ENCODE measurements at places on chromosomes 5 and 9.
A peak's percentile ranks its signal among the peaks of the same experiment; 100 is the strongest.

- no peak for DNase-seq
Observed at GRCh38 chr5:175465282-175465681, 13.1 kb upstream of the SFXN1 start.

- no peak for DNase-seq
Observed at GRCh38 chr5:96453394-96453793, 20.3 kb upstream of the PCSK1 start.

GRCh38 chr9:7782400-7783120 is 17.0 kb downstream of the DMAC1 start:
- no peak for DNase-seq

DNA sequence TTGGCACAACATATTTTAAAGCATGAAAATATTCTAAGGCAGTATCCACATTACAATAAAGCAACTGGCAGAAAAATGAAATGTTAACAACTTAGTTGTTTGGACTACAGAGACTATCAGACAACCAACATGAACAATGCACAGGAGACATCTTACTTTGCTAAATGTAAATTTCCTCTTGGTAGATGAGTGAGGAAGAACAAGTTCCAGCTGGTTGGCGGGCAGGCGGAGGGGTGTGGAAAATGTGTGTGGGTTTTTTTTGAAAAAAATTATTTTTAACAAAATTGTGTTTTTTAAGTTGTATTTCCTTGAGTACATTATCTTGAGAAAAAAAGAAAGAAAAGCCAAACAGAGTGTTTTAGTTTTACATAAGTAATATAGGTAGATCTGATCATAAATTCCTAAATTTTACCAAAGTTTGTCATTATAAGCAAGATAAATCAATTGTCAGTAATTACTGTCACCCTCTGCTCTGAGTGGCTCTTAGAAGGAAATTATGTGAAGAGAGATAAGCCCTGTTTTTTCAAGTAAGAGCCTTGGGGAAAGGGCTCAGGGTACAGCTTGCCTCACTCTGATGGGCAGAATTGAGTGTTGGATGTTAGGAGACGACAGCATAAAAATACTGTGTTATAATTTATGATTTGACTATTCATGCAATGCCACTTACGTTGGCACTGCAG is 42.5 kb downstream of the TMEM167A start:
- peak; percentile 75 for DNase-seq

- DNase-seq: no peak
Observed at GRCh38 chr9:20398536-20399338, 223.6 kb downstream of the MLLT3 start.

GRCh38 chr9:124220946-124221451 is 36.8 kb upstream of the NEK6 start:
- no peak for DNase-seq

DNA sequence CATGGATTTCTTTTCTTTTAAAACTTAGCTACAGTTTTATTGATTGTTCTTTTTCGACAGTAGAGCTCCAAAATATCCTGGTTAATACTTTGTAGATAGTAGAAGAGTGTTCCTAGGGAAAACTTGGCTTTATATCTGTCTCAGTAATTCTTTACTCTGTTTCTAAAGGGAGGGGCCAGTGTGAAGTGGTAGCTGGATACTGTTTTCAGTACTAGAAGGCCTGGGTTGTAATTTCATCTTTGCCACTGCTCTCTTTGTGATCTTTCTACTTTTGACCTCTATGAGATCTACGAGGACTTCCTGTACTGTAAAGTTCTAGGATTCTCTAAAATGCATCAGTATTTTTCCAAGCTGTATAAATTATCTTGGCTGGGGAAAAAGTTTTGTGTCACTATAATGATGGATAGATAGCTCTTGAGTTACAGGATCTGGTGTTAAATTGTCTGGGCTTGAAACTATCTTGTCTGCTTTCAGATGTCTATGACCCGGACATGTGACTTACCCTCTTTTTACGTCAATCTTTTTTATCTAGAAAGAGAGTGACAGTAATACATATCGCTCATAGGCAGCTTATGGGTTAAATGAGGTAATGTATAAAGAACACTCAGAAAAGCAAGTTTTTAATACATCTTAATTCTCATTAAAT is 53.6 kb downstream of the PRR16 start:
- no peak for DNase-seq

GRCh38 chr5:150001660-150002486 is 1.3 kb downstream of the HMGXB3 start:
- no peak for DNase-seq

DNA sequence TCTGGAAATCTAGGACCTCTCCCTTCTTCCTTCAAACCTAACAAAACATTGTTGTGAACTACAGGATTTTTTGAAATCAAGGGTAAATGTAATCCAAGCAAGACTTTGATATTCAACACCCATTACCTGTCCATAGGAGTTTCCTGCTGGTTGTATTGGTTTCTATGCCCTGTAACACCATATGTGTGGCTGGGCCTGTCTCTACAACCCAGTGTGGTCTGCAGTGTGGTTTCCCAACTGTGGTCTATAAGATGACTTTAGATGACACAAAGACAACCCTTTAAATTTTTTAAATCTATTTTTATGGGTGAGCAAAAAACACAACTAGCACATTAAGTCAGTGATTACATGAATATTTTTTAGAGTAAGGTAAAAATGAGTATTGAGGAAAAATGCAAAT is 93.1 kb downstream of the SMIM15 start:
- no peak for DNase-seq

GRCh38 chr5:40988746-40989510 is 79.6 kb downstream of the C7 start:
- no peak for DNase-seq

DNA sequence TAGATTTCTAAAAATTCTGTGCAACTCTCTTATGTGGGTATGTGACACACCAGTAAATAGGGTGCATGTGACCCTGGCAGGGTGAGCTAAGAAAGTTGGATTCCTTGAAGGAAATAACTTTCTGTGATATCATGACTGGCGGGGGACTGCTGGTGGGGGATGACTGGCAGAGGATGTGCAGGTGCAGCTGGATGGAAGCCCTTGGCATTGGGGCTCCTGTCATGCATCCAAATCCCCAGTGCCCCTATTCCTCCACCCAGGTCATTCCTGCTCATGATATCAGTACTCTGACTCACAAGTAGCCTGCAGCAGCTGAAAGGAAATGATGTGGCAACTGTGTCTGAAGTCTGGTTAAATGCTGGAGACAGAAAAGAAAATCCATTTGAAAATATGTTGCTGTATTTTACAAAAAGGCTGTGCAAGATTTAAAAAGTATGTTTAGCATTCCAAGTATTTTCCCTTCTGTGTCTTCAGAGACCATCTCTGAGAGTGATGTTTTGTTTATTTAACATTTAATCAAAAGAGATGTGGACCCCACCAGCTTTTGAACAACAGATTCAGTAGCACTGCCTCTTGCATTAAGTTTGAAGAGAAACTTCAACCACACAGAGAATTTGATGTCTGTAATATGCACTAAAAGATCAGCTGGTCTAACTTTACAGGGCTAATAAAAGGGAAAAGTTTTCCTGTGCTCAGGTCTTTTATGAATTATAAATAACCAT is 17.9 kb upstream of the ZSWIM6 start:
- no peak for DNase-seq

DNA sequence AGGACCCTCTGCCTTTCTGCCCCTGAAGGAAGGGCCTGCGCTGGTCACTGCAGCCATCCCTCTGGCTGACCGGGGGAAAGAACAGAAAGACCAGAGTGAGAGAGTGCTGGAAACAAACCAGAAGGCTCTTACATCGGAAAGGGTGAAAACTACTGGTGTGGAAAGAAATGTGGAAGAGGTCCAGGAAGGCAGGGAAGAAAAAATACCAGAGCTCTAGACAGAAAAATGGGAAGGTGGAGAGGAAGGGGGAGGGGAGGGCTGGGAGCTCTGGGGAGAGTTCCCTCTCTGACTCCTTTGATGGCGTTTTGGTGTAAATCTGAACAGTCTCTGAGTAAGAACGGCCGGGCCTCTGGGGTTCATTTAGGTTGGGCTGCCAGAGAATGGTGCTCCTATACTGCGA is 47.7 kb downstream of the COL23A1 start:
- no peak for DNase-seq

- no peak for DNase-seq
Observed at GRCh38 chr5:59079622-59080620, 497.0 kb downstream of the RAB3C start.

- DNase-seq: no peak
Observed at GRCh38 chr9:111949919-111950318, 53.3 kb downstream of the UGCG start.

DNA sequence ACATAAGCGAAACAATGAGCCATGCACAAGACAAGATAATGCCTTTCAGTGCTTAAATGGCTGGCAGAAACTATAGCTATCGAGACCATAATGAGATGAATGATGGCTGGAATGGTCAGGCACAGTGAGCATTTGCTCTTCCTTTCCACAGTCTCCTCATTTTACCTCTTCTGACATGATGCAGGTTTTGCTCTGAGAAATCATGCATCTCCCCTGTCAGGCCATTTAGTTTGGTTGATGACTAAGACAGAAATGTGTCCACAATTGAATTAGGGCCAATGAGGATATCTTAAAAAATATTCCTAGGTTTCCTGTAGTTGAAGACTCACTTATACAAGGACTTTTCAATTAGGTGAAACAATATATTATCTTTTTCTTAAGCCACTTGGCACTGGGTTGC is 475.1 kb downstream of the TMEM232 start:
- no peak for DNase-seq

GRCh38 chr5:27158171-27158570 is 119.8 kb upstream of the CDH9 start:
- DNase-seq: no peak

GRCh38 chr5:130078661-130079060 is 174.4 kb downstream of the CHSY3 start:
- DNase-seq: no peak

DNA sequence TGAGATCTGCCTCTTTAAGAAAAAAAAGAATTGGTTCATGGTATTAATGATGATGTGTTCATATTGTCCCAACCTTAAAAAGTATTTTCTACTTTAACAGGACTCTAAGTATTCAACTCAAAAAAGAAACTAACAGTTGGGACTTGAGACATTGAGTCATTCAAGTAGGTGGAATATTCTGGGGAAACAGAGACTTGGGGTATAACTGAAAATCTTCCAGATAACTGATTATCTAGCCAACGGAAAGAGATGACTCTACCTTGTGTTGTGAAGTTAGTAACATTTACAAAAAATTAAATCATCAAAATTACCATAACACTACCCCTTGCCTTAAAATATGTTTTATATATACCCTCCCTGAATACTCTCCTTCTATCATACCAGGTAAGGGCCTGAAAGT is 19.1 kb downstream of the OXCT1 start:
- no peak for DNase-seq

GRCh38 chr9:120336753-120337090 is 243.2 kb downstream of the CDK5RAP2 start:
- DNase-seq: no peak

- DNase-seq: no peak
Observed at GRCh38 chr9:132586830-132587591, 4.6 kb downstream of the BARHL1 start.

GRCh38 chr9:129176701-129177442 is 1.2 kb downstream of the IER5L start:
- DNase-seq: no peak

- DNase-seq: no peak
Observed at GRCh38 chr5:158569534-158569933, 530.2 kb downstream of the EBF1 start.

- DNase-seq: no peak
Observed at GRCh38 chr9:17130291-17130690, 4.5 kb upstream of the CNTLN start.

DNA sequence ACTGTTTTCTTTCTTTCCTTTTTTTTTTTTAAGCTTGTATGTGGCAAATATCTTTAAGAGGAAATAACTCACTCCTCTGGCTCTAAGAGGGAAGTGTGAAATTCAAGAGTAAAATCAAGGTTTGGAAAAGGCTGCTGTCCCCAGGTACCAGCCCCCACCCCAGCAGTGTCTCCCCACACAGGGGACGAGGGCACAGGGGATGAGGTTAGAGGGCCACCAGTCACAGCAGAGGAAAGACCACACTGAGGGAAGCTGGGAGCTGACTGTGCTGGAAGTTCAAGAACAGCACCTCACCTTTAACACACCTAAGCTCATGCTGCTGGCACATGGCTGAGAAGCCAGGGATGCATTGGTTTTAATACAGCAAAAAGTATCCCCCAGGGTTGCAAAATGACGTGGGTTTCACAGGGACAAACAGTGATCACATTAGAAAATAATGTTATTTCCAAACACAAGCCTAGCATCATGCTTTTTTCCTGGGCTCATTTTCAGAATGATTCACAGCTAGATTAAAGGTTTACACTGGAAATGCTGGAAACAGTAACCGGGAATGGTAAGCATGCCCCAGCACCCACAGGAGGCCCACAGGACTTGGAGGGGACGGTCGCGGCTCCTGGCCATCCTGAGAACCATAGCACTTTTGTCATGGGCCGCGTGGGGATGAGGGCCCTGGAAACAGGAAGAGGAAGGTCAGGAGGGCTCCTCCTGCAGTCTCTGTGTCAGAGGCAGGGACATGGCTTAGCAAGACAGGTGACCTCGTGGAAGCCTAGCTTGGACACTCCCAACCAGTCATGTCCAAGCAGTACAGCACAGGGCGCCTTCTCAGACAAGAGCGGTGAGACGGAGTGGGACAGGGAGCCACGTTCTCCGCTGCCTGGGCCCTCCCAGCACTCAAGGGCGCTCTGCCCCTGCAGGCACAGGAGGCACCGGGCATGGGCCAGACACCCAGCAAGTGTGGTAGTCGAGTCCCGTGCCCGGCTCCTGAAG is 6.9 kb downstream of the LPCAT1 start:
- DNase-seq: no peak

DNA sequence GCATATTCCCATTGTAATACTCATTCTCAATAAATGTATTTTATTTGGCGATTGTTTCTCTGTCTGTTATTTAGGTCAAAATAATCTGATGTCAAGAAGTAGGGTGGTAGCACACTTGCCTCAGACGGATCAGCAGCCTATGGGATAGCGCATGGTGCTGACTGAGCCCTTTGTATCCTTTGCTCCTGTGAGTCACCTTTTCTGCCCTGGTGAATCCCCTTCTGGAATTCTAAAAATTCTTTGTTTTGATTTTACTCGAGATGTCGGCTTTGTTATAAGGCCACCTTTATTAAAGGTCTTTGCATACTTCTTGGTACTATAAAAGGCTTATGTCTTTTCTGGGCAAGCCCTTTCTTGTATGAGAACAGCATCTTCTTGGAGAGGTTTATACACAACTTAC is 1187.8 kb downstream of the CDH9 start:
- no peak for DNase-seq

DNA sequence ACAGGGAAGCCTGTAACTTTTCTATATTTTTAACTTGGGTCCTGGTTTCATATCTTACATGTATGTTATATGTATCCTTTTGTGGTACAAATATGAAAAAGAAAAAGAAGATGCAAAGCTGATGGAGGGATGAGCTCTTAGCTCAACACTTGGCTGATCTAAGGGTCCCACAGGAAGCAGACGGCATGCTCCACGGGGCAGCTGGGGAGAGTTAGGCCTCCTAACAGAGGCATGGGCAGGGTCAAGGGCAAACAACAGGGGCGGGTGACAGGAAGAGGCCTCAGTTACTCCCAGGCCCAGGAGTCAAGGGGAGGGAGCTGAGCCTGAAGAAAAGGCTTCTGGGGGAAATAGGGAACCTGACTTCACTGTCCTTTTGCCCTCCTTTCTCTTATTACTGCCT is 287.2 kb downstream of the ZSWIM6 start:
- DNase-seq: no peak
